HEK293T (cell line): ENCODE measurements at places on chromosomes 6 and 20.
A peak's percentile ranks its signal among the peaks of the same experiment; 100 is the strongest.

DNA sequence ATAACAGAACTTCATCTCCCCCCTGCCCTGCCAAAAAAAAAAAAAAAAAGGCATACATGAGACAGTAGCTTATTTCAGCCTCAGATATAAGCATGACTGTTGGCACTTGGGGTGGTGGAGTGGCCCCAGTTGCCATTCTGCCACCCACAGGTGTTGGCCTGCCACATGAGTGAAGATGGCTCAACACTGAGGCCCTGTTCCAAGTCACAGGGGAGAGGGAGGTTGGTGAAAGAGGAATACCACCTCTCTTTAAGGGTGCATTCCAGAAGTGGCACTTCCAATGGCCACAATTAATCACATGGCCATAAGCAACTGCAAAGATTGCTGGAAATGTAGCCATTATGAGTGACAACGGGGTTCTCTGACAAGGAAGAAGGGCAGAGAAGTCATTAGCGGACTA, 61.9 kb upstream of the JARID2 start:
- DNase-seq = no peak

DNA sequence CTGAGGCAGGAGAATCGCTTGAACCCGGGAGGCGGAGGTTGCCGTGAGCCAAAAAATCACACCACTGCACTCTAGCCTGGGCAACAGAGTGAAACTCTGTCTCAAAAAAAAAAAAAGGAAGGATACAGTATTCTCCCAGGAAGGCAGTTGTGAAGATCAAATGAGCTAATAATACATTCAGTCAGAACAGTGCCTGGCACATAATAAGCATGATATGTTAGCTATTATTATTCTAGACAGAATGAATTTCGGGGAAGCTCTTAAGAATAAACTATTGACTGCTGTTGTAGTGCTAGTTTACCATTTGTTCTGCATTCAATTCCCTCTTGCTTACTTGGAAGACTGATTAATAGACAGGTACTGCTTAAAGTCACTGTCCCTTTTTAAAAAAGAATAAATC, 40.6 kb downstream of the NDUFAF5 start:
- DNase-seq = no peak

DNA sequence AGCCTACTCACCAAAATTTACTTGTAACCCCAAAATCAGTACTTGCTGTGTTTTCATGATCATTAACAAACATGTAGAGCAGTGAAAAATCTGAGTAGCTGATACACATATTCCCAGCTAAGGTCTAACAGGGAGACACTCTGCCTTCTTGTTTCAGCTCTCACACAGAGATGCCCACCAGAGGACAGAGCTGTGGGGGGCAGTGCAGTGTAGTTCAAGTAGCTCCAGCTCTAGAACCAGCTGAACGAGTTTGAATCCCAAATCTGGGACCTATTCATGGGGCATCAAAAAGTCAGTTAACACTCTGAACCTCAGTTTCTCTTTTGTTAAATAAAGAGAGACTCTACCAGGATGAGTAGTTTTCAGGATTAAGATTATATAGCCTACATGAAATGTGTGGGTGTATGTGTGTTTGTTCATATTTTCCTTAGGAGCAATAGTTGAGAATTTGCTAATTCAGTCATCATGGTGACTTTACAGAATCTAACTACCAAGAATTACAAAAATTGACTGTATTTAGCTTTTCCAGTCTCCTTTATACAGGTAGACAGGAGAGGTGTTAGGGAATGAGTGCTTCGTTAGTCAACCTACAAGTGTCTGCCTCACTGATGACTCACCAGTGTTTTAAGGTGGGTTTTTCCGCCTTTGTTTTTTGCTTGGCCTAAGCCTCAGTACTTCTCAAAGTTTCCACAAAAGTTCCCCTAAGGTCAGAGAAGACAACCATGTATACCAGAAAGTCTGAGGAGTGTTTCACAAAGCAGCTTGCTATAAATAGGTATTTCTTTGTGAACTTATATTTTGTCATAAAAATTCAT, 164.0 kb upstream of the RUNX2 start:
- no peak for DNase-seq

GRCh38 chr6:19991176-19991575, 154.0 kb downstream of the ID4 start:
- DNase-seq = no peak

- no peak for DNase-seq
Observed at GRCh38 chr6:74287932-74288331, 591.9 kb downstream of the CD109 start.

DNA sequence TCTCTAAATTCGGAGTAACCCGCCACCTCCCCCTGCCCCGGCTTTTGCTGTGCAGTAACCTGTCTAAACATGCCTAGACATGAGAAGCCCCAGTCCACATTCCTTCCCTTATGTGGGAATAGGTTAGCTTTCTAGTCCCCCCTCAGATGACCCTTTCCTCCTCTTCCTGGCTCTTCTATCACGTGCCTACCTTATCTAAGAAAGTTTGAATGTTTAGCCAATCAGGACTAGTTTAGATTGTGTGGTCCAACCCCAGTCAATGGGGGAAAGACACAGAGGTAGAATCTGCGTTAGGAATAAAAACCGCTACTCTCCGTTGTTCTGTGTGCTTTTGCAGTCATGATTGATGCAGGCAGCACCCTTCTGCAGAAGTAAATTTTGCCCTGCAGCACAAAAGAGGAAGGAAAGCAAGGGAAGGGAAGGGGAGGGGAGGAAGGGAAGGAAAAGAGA, 69.0 kb upstream of the CD93 start:
- no peak for DNase-seq

DNA sequence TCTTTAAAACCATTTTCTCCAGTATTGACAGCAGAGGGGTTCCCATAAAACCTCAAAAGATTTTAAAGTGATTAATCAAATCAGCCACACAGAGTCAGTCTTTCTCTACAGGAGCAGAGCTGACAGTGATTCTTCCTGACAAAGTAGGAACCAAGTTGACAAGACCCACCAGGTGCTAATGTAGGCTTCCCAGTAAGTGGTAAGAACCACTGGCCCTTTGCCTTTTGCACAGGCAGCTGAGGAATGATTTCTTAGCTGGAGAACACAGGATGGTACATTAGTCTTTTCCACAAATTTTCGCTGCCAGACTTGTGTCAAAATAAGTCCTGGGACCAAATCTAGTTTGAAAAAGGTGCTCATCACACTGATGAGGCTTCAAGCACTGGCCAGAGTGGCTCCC, 95.8 kb downstream of the ARMC2 start:
- no peak for DNase-seq

DNA sequence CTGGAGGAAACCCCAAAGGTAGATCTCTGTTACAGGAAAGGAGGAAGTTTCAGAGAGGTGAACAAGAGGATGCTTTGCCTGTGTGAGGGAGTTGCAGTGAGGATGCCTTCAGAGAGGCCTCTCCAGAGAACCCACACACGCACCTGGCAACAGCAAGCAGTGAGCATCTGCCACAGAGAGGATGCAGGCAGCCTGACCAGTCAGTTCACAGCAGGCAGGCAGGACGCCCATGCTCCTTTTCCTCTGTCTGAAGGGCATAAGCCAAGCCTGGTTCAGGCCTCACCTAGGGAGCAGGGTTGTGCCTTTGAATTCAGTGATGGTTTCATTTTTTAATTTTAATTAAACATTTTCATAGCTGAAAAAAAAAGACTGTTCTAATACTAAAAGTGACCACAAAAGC, 346.0 kb upstream of the MARCKS start:
- DNase-seq = no peak

GRCh38 chr6:34158876-34159275, 13.0 kb upstream of the GRM4 start:
- DNase-seq = no peak

DNA sequence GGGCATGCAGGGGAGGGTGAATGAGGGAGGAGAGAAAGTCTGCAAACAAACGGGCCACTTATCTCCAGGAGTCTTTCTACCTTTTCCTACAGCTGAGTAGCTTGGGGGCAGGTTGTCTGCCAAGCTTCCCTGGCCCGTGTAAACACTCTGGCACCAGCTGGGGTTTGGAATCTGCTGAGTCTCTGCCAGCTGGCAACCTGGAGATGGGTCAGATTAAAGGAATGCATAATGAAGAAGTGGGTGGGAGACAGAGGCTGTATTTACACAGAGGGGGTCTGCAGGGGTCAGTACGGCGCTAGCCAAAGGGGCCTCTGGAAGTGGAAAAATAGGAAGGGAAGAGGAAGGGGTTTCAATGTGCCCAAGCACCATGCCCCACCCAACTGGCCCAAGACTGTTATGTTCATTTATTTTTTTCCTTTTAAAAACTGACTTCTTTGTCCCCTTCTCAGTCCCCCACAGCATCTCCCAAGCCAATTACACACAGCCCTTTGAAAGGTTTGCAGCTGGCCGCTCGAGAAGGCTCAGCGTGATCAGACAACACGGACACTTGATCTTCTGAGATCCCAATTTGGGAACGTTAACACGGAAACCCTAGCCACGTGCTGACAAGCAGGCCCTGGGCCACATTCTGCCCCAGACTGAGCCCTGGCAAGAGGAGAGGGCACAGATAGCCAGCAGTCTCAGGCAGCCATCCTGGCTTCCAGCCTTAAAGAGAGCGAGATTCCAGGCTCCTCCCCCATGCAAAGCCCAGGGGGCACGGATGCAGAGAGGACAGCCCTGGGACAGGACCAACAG, 25.2 kb downstream of the TRAM2 start:
- DNase-seq = no peak

- no peak for DNase-seq
Observed at GRCh38 chr20:12966468-12967085, 42.2 kb upstream of the SPTLC3 start.

DNA sequence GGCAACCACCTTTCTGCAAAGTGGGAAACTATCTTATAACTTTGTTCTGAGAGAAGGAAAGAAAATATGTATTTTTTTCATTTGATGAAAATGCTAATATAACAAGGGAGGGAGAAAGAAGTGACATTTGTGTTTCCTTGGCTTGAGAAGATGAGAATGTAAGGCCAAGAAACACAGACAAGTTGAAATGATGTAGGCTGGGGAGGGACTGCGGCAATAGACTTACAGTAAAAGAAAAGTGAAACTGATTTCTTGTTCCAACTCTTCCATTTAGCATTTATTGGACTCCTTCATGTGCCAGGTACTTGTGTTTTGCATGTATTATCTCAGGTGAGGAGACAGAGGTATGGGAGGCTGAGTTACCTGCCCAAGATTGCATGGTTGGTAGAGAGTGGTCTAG, 130.9 kb downstream of the CARMIL1 start:
- DNase-seq = no peak

GRCh38 chr6:115899730-115900282, 160.9 kb downstream of the FRK start:
- no peak for DNase-seq

DNA sequence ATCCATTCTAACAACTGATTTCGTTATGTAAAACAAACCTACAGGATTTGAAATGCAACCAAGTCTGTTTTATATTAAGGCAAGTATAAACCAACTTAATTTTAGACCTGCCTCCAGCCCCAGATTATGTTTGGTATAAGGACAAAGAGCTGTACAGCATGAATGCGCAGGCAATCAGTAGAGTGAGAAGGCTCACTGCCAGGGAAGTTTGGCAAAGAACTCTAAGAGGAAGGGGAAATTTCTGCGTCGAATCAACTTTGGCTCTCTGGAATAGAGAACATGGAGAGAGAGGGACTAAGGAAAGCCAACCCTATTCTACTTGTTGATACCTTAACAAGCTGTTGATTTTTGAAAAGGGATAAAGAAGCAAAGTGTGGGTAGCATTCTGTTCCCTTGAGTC, 96.9 kb upstream of the FOXO3 start:
- no peak for DNase-seq

DNA sequence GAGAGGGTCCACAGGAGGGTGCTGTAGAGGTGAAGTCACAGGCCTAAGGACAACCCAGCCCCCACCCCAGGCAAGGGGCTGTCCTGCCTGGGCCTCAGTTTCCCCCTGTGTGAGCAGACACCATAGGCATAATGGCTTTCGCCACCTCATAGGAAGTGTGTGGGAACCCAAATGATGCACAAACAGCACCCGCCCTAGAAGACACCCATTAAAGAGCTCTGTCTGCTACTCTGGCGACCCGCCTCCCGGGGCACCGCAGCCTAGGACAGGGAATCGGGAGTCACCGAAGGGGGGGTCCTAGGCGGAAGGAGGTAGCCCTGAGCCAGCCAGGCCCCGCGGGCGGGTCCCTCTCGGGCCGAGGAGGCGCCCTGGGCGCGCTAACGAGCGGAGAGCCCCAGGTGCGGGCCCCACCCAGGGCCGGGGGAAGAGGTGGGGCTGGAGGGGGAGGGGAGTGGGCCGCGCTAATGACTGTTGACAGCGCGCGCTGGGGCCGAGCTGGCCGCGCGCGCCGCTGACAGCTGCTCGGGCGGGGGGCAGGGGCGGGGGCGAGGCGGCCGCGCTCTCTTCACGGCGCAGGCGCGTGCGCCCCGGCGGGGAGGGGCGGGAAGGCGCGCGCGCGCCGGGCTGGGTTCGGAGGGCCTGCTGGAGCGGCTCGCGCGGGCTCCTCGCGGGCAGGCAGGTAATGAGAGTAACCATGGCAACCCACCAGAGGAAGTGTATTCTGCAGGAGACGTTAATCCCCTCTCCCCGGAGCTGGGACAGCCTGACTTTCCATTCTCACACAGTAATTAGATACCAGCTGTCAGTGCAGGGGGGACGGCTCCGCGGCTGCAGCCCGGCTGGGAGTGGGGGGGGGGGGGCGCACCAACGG, 48.9 kb downstream of the NOL4L start:
- DNase-seq = peak; percentile 87

- DNase-seq = no peak
Observed at GRCh38 chr6:164286011-164286410, 871.5 kb downstream of the QKI start.

DNA sequence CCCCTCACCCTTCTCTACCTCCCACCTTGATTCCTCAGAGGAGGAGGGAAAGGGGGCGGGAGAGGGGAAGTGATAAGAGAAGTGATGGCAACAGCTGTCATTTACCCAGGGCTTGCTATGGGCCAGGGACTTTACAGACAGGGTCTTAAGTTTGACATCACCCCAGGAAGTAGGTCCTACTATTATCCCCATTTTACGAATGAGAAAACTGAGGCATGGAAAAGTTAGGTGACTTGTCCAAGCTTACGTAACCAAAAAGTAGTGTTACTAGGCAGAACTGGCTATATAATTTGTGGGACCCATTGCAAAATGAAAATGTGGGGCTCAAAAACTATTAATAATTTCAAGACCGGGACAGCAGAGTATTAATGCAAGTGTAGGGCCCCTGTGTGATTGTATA, 10.5 kb upstream of the FANCE start:
- DNase-seq = no peak

DNA sequence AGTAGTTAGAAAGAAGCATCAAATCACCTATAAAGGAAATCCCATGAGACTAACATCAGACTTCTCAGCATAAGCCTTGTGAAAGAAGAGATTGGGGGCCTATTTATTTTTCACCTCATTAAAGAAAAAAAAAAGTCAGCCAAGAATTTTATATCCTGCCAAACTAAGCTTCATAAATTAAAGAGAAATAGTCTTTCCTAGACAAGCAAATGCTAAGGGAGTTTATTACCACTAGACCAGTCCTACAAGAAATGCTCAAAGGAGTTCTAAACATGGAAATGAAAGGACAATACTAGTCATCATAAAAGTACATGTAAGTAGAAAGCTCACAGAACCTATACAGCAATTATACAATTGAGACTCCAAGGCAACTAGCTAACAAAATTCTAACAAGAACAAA, 96.5 kb upstream of the OLIG3 start:
- DNase-seq = no peak

- DNase-seq = no peak
Observed at GRCh38 chr6:113976806-113977205, 5.9 kb upstream of the HDAC2 start.

- no peak for DNase-seq
Observed at GRCh38 chr6:2921520-2922115, 18.5 kb upstream of the SERPINB9 start.
